ENCODE measurements at places on chromosomes 12 and 14.
A peak's percentile ranks its signal among the peaks of the same experiment; 100 is the strongest.

- DNase-seq = peak; percentile 77
Observed at GRCh38 chr14:99125616-99126431, 146.2 kb downstream of the BCL11B start.

DNA sequence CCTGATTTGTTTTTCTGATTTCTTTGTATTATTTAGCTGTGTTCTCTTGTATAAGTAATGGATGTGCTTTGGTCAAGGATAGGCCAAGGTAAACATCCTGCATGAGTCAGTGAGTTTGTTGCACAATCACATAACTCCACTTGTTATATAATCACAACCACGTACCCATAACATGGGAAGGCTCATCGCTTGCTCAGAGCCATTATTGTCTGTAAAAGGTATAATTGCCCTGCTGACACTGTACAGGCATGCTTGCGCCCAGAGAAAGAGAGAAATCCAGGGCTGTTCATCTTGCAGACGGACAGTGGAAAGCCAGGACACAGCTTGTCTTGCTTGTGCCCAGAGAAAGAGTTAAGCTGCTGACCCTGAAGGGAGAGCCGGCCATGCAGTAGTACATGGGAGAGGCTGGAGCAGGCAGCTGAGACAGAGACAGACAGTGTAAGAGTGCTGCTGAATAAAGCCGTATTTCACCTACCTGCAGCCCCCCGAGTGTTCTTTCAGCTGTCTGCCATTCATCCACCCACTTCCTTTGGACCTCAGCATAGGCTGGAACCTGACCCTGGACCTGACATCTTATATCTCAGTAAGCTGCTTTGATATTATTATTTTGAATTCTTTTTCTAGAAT lies 174.7 kb upstream of the DAAM1 start:
- DNase-seq = no peak

GRCh38 chr12:28650906-28651305 lies 460.6 kb downstream of the CCDC91 start:
- no peak for DNase-seq

- DNase-seq = no peak
Observed at GRCh38 chr12:66763467-66763866, 84.6 kb upstream of the GRIP1 start.

GRCh38 chr12:51262758-51263177 lies 7.4 kb downstream of the SMAGP start:
- no peak for DNase-seq

DNA sequence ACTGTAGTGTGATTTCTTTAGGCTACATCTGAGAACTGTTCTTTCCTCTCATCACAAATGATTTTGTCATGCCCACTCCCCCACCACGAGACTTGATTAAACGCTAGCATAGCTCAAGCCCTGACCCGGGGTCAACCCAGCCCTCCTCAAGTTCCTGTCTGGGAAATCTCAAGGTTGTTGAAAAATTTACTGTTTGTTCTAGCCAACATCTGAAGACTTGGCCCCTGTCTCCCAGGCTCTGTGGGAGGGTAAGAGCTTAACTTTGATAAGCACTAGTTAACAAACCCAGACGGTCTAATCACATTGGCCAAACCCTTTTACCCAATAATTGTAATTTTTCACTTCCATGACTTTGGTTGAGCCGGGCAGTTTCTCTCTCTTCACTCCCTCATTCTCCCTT lies 86.2 kb upstream of the AMIGO2 start:
- DNase-seq = no peak

DNA sequence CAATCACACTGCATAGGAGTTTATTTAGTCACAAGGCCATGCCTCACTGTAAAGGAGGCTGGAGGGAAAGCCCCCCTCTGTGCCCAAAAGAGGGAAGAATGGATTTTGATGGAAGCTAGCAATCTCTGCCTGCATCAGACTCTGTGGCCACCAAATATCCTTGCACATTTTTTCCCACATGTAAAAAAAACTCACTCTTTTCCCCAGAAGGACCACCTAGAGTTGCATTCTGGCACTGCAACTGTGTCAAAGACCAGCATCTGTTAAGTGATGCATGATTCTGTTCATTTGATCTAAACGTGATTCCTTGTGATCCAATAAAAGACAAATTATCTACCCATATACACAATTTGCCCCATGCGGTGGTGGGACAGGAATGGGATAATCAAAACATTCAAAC lies 8.0 kb downstream of the RHOJ start:
- DNase-seq = no peak

- DNase-seq = no peak
Observed at GRCh38 chr12:92210071-92210470, 64.4 kb upstream of the BTG1 start.

- no peak for DNase-seq
Observed at GRCh38 chr12:107967170-107967569, 161.9 kb upstream of the WSCD2 start.

DNA sequence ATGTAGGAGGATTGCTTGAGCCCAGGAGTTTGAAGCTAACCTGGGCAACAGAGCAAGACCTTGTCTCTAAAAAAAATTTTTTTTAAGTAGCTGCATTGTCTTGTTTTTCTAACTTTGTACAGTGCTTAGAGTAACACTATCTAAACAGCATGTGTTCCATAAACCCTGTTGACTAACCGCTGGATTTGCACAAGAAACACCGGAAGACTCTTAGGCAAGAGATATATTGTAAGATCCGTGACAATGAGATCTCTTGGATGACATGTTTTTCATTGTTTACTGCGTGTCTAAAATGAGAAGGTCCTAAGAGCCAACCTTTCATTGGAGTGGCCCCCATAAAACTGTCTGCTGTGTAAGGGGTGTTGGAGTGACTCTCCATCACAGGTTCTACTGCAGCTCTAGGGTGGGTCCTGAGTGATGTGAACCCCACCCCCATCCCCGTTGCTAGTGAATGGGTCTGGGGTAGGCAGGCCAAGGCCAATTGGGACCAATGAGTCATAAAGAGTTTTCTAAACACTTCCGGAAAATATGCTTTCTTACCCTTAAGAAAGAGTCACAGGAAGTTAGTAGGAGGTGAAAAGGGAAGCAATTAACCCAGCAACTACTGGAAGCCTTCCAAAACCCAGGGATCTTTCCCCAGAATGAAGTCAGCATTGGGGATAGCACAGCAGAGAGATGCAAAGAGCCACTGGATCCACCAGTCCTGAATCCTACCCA lies 24.3 kb upstream of the PCNX1 start:
- DNase-seq = no peak

GRCh38 chr14:95994593-95994928 lies 44.6 kb upstream of the C14orf132 start:
- DNase-seq = no peak

GRCh38 chr12:6424008-6424347 lies 20.8 kb upstream of the CD27 start:
- no peak for DNase-seq

GRCh38 chr14:32254952-32255679 lies 52.0 kb upstream of the RNU6-8 start:
- DNase-seq = no peak

GRCh38 chr14:64951724-64952123 lies 9.2 kb upstream of the GPX2 start:
- no peak for DNase-seq

DNA sequence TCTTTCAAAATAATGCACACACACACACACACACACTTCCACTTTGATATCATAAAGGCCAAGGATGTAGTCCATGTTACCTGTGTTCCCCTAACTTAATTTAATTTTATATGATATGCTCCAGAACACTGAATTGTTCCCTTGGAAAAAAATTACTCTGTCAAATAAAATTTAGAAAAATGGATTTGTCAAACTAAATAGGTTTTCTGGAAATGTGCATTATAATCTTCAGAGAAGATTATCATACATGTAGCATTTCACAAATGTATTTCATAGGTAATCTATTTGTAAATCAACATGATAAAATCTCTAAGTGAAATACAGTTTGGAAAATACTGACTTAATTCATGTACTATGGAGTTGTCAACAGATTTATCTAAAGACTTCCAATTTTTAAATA lies 68.6 kb downstream of the CNTN1 start:
- no peak for DNase-seq

DNA sequence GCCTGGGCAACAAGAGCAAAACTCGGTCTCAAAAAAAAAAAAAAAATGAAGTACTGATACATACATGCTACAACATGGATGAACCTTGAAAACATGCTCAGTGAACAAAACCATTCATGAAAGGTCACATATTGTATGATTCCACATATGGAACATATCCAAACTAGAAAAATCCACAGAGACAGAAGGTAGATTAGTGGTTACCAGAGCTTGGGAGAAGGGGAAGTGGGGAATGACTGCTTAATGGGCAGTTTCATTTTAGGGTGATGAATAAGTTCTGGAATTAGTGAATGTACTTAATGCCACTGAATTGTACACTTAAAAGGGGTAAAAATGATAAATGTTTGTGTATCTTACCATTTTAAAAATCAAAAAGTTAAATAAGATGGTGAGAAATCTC lies 2.7 kb downstream of the ITGB7 start:
- no peak for DNase-seq

DNA sequence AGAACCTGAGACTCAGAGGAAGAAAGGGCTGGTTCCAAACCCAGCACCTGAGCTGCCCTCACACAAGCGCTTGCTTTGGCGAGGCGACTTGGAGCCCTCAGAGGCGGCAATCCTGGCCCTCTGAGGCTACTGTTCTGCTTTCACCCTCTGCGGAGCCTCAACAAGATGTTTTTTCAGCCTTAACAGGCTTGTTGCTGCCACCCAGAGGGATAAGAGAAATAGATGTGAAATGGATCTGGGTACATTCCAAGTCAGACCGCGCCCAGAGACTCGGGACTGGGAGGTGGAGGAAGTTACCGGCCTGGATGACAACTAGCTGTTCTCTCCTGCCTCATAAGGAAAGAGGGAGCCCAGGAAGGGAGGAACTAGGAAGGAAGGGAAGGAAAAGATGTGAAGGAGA lies 89.6 kb downstream of the TTC7B start:
- no peak for DNase-seq

- no peak for DNase-seq
Observed at GRCh38 chr12:7667125-7667524, 1.4 kb upstream of the APOBEC1 start.

GRCh38 chr12:77924703-77925102 lies 94.0 kb downstream of the NAV3 start:
- no peak for DNase-seq

DNA sequence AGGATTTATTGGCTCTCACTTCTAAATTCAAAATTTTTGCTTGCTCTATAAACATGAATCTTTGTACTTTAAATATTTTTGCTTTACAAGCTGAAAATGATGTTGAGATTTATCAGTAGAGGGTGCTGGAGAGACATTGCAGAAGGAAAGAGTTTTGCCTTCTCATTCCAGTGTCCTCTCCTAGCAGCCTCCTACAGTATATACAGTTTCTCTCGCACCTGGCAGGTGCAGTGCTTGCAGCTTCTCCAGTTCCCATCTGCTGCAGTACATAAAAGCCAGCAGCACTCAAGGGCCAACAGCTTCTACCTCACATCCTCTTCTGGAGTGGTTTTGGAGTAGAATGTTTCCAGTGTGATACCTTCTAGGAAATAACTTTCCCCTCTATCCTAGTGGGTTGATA lies 601.8 kb upstream of the ATXN7L3B start:
- DNase-seq = no peak

DNA sequence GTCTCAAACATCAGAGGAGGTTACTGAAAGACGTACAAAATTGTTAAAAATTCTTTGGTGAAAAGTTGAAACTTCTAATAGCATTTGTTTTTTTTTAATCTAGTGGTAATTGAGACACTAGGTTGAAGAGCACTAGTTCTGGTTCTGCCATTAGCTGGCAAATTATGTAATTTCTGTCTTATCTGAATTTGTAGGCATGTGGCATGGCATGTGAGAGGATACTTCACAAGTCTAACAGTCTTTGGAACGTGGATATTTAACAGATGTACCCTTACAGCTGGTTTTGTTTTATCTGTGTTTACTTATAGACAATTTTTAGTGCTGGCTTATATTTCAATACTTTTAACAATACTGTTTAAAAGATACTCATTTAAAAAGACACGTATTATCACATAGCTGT lies 6.0 kb downstream of the SNAPC1 start:
- no peak for DNase-seq

DNA sequence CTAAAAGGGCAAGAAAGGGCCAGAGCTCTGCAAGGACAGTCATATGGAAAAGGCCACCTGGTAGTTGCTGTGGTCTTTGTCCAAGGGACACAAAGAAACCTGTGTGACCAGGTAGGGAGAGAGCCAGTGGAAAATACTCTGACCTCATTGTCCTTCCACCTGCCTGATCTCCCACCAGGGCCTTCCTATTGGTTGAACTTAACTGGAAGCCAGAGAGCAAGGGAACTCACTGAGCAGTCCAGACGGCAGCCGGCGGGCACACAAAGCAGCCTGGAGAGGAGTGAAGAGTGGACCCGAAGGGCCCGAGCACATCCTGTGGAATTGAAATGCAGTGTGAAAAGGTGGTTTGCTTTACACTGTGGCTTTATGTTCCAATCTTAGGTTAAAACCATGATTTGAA lies 120.7 kb downstream of the SLC25A21 start:
- no peak for DNase-seq

- DNase-seq = no peak
Observed at GRCh38 chr12:115444346-115444745, 760.4 kb upstream of the TBX3 start.

- DNase-seq = no peak
Observed at GRCh38 chr12:12048714-12049113, 22.0 kb upstream of the BCL2L14 start.

DNA sequence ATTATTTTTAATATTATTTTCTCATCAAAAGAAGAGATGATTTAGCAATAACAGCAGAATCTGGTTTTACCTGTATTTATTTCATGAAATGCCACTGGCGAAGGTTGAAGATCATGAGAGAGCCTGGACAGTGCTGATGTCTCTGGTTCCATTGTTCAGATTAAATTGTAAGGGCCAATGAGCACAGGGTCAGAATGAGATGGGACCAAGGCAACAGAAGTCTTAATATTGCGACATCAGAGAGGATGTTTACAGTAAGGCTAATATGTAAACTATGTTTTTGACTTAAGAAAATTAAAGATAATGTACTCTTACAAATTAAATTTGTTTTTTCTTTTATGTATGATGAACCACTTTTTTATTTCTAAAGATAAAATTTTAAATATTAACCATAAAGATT lies 35.2 kb upstream of the KLRD1 start:
- DNase-seq = no peak

GRCh38 chr14:100790502-100791347 lies 35.2 kb upstream of the MEG3 start:
- no peak for DNase-seq
